A549 treated with Mapracorat at 1 μM for 4 hours (cell line): ENCODE measurements at places on chromosomes 6 and 20. TPM values are rescaled to one million over a fixed set of nuclear protein-coding genes. Genes with fewer than 3 reads are reported as not detected.

The C6orf89 gene
- 13.4 to 19.0 TPM (median 16.5 TPM) in 5 replicates for total RNA-seq

The SIRPB1 gene
- 0.29 to 0.52 TPM (median 0.51 TPM) in 5 replicates for total RNA-seq

The TREML2 gene
- not detected in 5 replicates for total RNA-seq

The TCF15 gene
- total RNA-seq: not detected in 5 replicates

The CST5 gene
- total RNA-seq: not detected in 5 replicates

The SLC22A3 gene
- total RNA-seq: 40.2 to 49.9 TPM (median 44.7 TPM) in 5 replicates

The HSPA1L gene
- total RNA-seq: 1.3 to 1.8 TPM (median 1.5 TPM) in 5 replicates

The ENPP4 gene
- 0.19 to 0.29 TPM (median 0.23 TPM) in 5 replicates for total RNA-seq
